ENCODE measurements at places on chromosomes 5 and 9.

- DNase-seq, result no peak
Measured at GRCh38 chr5:102916109-102916508, 161.0 kb downstream of the PAM start.

- no peak for DNase-seq
Measured at GRCh38 chr9:93068956-93069355, 10.5 kb downstream of the SUSD3 start.

DNA sequence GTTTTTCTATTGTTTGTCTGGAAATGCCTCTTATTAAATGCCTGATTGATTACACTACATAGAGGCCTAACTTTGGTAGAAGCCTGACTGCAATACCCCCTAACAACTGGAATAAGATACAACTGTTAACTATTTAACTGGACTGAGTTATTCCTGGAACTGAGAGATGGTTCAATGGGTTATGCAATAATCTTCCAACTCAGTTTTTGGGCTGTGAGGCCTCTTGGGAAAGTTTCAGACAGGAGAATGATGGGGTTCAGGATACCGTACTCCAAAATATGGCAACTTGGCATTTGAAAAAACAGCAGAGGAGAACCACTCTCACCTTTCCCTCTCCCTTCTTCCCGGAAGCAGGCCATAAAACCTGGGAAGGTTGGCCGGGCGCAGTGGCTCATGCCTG is 19.2 kb upstream of the PCDH1 start:
- DNase-seq, result no peak

- DNase-seq, result no peak
Measured at GRCh38 chr5:6356578-6357164, 21.7 kb downstream of the MED10 start.

DNA sequence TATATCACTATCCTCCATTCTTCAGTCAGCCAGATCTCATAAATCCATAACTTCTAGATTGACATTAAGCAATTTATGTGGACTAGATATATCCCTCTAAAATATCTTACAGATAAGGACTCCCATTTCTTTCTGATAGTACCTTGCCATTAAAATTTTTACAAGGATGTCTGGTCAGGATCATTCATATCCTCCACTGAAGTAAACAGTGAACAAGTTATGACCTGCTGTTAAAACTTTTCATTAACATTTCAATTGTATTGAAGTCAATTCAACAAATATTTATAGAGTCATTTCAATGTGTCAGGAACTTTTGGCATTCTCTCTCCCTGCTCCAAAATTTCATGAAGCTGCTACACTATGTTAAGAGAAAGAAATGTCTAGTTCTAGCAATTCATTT is 1159.6 kb downstream of the CDH12 start:
- no peak for DNase-seq

DNA sequence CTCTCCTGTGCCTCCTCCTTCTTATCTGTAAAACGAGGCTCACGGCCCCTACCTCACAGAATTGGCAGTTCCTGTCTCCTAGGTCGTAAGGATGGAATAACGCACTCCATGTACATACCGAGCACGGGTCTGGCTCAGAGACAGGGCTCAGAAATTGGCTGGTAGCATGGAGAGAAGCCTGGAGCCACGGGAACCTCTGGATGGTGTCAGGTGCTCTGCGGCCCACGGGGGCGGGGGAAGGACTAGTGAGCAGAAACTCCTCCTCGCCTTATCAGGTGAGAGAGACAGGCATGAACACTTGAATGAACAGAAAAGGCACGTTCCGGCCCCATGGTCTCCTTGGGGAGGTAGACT is 15.4 kb upstream of the C5orf47 start:
- DNase-seq, result no peak

Data from cardiac fibroblast (primary cell).